ENCODE measurements at places on chromosomes 6 and 20. TPM values are rescaled to one million over a fixed set of nuclear protein-coding genes. Genes with fewer than 3 reads are reported as not detected.

- DNase-seq = no peak
Observed at GRCh38 chr6:137852346-137852745, 14.7 kb upstream of the TNFAIP3 start.

SLC17A2 gene
- not detected for total RNA-seq

GRCh38 chr20:15030826-15031225 lies 693.4 kb upstream of the FLRT3 start:
- no peak for DNase-seq

DNA sequence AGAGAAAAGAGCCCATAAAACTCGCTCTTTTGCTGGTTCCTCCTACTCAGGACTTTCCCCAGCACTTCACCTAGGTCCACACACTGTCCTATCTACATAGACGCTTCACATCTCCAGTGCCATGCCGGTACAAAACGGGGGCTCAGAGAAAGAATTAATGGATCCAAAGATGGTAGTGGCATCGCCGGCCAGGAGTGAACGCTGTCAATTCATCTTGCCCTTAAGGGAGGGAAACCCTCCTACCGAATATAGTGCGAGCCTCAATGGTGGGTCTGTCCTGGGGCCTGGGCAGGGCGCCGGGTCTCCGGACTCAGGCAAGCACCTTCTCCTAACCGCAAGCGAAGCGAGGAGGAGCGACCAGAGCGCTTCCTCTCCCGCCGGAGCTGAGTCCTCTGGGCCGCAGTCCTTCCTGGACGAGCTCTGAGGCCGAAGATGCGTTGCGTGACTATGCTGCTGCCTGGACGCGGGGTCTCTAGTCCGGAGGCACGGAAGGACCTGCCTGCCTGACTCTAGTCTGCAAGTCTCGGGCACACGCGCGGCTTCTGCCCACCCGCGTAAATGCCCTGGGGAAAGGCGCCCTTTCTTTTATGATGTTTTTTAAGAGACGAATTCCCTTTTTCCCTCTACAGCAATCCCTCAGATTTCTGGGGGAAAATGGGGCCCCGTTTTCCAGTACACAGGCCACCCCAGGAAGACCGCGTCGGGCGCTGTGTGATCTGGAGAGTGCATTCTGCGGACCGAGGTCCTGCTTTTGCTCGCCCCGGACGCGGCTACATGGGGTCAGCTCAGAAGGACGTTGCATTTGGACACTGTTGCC lies 100.1 kb upstream of the PRDM1 start:
- DNase-seq = no peak

CALHM6 gene
- total RNA-seq = 0.32 TPM

ANKRD66 gene
- not detected for total RNA-seq

ULBP3 gene
- total RNA-seq = 10.5 TPM
